ENCODE measurements at places on chromosomes 1 and 21.
A peak's percentile ranks its signal among the peaks of the same experiment; 100 is the strongest.

DNA sequence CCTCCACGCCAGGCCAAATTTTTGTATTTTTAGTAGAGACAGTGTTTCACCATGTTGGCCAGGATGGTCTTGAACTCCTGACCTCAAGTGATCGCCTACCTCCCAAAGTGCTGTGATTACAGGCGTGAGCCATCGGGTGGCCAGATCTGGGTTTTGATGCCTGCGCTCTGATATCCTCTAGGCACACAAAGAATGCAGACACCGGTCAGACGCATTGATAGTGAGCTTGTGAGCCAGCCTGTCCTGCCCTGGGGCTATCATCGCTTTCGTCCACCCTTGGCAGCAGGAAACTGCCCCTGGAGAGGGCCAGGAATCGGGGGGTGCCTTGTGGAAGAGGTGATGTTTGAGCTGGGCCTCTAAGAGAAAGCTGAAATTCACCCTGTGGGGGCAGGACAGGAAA is 4.0 kb downstream of the FBLIM1 start:
- DNase-seq = no peak

DNA sequence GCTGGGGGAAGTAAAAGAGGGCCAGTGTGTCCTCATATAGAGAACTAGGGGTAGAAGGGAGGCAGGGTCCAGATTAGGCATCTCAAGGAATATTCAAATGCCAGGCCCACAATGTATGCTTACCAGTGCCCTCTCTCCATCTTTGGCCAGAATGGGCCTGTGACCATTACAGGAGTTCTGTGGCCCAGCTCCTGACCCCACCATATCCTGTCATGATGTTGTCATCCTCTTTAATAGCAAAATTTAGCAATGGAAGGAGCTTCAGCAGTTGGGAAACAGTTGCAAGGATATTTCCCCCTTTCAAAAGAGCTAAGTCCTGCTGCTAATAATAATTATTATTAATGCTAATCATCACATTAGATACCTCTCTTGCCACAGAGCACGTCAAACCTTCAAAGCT is 49.3 kb upstream of the JUN start:
- no peak for DNase-seq

GRCh38 chr1:115056395-115056798 is 26.8 kb downstream of the TSHB start:
- DNase-seq = no peak

- no peak for DNase-seq
These were observed 144.6 kb downstream of the PGBD5 start for GRCh38 chr1:230281556-230281955.

DNA sequence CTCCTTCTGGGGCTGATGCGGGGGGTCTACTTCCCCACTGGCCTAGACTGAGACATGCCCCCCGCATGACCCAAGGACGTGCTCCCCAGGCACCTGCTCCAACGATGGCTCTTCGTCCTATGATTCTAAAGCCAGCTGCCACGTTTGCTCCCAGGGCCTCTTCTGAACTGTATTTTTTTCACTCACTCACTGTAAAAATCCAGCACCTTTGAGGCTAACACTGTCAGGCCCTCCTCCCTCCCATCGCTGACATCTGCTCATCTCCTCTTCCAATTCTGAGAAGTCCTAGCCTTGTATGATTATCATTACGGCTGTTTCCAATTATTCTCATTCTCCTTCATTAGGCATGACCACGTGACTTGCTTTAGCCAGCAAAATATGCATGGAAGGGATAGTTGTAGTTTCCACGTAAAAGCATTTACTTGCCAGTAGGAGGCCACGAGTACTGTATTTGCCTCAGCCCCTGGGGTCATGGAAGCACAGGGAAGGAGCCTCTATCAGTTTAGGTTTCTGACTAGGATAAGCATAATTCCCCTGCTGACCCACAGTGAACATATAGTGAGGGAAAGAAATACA is 19.1 kb upstream of the EDN2 start:
- no peak for DNase-seq

DNA sequence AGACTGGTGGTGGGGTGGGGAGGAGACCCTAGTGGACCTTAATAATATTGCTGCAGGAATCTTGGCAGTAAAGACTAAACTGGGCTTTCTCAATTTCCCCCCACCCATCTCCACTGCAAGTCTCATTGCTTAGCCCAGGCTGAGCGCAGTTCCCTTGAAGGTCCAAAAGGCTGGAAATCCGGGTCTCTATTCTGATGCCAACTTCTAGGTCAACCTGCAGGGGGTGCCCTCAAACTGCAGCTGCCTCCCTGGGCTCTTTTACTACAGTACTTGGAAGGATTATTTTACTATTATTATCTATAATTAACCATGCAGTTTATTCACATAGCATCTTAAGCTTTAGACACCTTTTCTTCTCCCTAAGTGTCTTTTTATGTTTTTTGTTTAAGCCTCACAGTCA is 85.4 kb upstream of the WARS2 start:
- no peak for DNase-seq

GRCh38 chr21:38476385-38476784 is 21.9 kb downstream of the ERG start:
- peak; percentile 48 for DNase-seq

- DNase-seq = no peak
These were observed 10.6 kb downstream of the XKR8 start for GRCh38 chr1:27970401-27970800.

DNA sequence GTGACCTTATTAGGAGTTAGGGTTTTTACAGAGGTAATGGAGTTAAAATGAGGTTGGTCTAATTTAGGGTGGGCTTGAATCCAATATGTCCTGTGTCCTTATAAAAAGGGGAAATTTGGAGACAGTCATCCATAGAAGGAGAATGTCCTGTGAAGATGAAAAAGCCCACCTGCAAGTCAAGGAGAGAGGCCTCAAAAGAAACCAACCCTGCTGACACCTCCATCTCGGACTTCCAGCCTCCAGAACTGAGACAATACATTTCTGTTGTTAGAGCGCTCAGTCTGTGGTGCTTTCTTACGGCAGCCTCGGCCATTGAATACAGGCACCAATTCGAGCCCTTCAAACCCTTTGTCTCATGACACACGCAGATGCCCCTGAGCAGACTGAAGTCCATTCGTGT is 43.8 kb downstream of the ACTA1 start:
- no peak for DNase-seq

- no peak for DNase-seq
These were observed 22.4 kb downstream of the CHI3L2 start for GRCh38 chr1:111249960-111250359.

DNA sequence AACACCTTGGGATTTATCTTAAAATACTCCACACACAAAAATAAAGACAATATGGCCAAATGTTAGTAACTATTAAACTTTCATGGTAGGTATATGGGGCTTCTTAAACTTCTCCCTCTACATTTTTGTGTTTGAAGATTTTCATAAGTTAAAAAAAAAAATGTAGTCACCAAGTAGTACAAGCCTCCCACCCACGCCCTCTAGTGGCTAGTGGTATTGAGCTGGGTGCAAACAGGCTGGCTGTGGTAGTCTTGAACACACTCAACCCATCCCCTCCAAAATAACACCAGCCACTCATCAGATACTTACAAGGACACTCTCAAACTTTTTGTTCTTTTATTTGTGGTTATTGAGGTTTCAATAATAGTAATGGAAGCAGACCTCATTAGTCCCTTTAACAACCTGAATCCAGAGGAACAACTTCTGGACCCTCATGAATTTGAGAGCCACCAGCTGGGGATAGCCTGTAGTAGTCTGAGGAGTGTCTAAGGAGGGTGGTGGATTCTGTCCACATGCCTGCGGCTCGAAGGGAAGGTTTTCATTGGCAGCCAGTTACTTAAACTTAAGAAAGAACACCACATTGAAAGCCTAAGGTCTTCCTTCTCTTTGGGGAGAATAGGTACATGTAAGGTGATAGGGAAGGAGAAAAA is 15.6 kb downstream of the RD3 start:
- peak; percentile 66 for DNase-seq
